AG08395 (cell line): ENCODE measurements at places on chromosomes 3 and 15.

- DNase-seq = no peak
Observed at GRCh38 chr15:63538876-63539275, 34.5 kb downstream of the USP3 start.

- DNase-seq = peak; percentile 82
Observed at GRCh38 chr15:70234256-70234905, 136.7 kb upstream of the TLE3 start.

- DNase-seq = no peak
Observed at GRCh38 chr15:49506341-49506740, 83.3 kb downstream of the FGF7 start.

DNA sequence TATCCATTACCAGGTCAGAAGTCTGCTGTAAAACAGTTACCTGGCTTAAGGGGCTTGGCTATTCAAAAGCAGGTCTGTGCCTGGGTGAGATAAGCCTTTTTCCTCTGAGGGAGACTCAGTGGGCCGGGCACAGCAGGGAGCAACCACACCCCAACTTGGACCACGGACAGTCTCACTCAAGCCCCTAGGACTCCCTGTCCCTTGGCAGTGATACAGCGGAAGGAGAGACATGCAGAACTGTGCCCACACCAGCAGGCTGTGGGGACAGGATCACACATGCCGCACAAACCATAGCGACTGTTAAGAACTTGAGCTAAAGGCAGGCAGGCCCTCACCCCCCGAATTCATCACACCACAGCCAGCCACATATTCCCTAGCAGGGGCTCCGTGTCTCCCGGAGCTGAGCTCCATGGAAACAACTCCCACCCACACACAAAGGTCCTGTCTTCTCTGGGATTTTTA, 2.8 kb upstream of the GP5 start:
- DNase-seq = no peak

DNA sequence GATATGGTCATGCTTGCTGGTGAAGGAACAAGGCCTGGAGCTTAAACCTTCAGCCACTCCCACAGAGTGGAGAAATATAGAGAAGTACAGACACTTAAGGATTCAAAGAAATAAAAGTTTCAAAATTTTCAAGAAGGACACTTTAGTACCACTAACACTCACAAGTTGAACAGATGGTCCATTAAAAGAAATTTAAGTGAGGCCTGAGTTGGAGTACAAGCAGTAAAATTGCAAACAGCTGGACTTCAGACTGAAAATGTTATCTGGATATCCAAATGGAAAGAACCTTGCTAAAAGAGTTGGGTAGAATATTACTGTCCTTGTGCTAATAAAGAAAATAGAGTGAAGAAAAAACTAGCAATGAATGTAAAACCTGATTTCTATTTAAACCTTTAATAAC, 397.1 kb upstream of the KCNMB2 start:
- DNase-seq = no peak

- DNase-seq = no peak
Observed at GRCh38 chr15:57867970-57868798, 161.7 kb downstream of the POLR2M start.

GRCh38 chr3:189322339-189322738, 150.6 kb downstream of the TPRG1 start:
- no peak for DNase-seq

DNA sequence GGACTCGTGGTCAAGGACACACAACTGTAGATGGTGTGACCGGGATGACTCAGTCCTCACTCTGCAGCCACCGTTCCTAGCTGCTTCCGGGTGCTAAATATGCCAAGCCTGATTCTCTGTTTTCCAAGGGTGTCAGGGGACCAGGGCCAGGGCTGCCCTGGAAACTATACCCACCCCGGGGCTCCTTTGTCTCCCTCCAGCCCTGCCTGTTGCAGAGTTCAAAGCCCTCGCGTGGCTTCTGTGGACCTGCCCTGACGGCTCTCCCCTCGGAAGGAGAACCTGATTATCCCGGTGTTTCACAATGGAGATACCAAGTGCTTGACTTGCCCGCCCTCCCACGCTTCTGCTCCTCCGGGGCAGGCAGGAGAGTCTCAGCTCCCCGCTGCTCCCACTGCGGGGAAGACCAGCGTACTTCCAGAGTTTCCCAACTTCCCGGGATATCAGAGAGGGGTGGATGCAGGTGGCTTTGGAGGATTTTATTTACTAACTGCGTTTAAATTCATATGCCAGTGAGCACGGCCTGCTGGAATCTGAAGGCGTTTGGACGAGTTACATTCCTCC, 125.0 kb downstream of the ASB7 start:
- DNase-seq = no peak
